Hematopoietic multipotent progenitor cell (in vitro differentiated cells): ENCODE measurements at places on chromosomes 6 and 20.

DNA sequence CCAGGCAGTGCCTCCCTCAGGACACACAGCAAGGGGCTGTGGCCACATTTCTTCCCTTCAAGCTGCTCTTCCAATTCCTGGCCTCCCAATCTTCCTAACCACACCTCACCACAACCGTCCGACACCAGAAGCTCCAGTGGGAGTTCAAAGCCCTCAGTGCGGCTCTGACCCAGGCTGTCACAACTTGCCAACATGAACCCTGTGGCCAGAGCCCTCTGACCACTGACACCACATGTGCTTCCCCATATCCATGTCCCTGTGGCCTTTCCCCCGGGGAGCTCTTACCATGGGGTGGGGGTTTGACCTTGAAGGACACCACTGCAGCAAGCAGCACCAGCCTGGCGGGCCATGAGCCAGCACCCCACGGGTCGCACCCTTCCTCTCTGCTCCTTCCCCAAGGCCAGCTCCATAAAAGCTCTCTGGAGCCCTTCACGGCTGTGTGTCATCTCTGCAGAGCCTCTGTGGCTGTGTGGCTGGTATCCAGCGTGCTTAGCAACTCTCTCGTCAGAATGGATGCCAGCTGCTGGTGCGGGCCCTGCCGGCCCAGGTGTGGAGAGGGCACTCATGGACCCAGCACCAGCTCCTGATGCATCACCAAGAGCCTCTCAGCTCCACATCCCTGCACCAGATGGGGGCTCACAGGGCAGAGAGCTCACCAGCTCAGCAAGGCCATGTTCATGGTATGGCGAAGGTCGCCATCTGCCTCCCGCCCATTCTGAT lies 106.1 kb downstream of the PSMB1 start:
- DNase-seq = no peak

GRCh38 chr20:4813076-4813862 lies 91.6 kb downstream of the PRND start:
- no peak for DNase-seq

- no peak for DNase-seq
These were observed 59.8 kb upstream of the FNDC1 start for GRCh38 chr6:159109391-159109790.

- peak; percentile 24 for DNase-seq
These were observed 1.4 kb downstream of the NFYA start for GRCh38 chr6:41073968-41074691.
